Daoy (cell line): ENCODE measurements at places on chromosomes 2 and 18.

GRCh38 chr2:228689053-228689452 lies 507.6 kb upstream of the SPHKAP start:
- DNase-seq = peak; percentile 11

- DNase-seq = no peak
Measured at GRCh38 chr2:25257032-25257552, 84.6 kb downstream of the DNMT3A start.

DNA sequence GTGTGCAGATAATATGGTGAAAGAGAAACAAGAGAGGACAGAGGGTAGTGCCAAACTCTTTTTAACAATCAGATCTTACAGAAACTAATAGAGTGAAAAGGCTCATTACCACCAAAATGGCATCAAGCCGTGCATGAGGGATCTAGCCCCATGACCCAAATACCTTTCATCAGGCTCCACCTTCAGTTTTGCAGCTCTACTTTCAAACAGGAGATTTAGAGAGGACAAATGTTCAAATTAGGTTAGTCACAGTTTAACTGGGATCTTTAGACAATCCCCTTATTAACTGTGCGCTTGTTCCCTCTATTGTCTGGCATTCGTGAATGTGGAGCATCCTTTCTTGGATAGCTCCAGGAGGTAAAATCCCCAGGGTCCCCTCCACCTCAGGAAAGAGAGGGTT lies 1209.3 kb upstream of the CHAC2 start:
- DNase-seq = no peak

- DNase-seq = no peak
Measured at GRCh38 chr18:57110290-57110689, 36.6 kb upstream of the BOD1L2 start.

DNA sequence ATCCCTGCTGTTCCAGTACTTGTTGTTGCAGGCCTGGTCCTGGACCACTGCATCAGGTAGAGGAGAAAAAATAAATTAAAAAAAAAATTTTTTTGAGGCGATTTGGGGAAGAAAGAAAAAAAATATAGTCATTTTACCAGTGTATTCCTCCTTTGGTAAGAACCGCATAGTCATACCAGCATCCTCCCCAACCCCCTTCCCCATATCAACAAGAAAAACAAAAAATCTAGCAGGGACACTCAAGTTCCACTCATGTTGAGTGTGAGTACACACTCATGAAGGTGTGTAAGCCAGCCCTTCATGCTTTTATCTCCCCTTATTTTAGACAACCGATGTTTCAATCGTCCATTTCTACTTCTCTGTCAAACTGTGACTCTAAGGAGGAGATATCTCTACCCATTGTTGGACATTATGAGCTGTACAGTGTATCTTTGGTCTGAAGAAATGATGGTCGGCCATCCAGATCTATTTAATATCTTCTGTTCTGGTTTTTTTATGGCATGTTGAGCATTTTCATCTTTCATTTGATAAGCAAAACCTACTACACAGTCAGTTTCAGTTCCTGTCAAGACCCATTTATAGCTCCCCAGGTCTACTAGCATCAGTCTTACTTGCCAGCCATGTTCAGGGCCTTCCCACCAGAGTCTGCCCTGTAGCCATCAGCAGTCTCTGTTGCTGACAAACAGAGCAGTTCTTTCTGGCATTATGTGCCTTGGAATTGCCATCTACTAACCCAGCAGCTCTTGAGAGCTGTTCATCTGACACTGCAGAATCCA lies 20.0 kb downstream of the ELP2 start:
- DNase-seq = no peak

GRCh38 chr18:12253663-12254135 lies 462 bp upstream of the CIDEA start:
- no peak for DNase-seq

- DNase-seq = no peak
Measured at GRCh38 chr18:62814132-62814759, 98.9 kb downstream of the PHLPP1 start.

DNA sequence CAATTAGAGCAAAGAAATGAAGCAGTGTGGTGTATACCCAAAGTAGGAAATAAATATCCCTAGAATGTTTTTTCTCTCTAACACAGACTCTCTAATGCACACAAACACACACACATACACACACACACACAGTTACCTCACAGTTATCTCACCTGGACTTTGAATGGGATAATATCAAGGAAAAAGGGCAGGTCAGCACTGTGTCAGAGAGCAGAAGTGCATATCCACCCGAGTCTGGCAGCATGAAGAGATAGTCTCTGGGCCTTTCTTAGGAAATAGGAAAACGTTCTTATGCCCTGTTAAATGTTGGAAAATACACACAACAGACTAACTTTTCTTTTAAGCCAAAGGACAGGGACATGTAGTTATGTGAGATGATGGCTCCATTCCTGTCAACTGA lies 162.0 kb downstream of the COL6A3 start:
- no peak for DNase-seq

- no peak for DNase-seq
Measured at GRCh38 chr2:109692013-109692743, 78.0 kb downstream of the SOWAHC start.

- no peak for DNase-seq
Measured at GRCh38 chr2:96524482-96525210, 11.9 kb upstream of the ARID5A start.

DNA sequence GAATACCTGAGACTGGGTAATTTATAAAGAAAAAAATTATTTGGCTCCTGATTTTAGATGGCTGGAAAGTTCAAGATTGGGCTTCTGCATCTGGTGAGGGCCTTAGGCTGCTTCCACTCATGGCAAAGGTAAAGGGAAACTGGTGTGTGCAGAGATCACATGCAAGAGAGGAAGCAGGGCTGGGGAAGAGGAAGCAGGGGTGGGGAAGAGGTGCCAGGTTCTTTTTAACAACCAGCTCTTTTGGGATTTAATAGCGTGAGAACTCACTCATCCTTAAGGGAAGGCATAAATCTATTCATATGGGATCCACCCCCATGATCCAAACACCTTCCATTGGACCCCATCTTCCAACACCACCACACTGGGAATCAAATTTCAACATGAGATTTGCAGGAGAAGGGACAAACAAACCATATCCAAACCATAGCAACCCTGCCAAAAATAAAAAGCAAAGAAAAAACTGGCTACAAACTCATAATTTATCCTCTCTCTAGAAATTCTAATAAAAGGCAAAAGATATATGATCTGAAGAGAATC lies 30.4 kb downstream of the PRKRA start:
- DNase-seq = no peak

DNA sequence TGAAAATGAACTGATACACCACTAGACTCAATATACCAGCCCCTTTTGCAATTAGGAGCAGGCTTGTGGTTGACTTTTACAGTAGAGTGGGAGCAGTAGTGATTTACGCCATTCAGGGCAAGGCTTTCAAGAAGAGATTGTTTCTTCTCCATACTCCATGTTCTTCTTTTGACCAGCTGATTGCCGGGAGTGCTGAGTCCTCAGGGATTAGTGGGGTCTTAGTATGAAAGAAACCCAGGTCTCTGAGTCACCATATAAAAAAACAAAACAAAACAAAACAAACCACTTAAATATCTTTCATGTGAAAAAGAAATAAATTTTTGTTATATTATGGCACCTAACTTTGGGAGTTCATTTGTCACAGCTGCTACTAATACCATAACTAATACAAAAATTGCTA lies 465.6 kb upstream of the TRIB2 start:
- DNase-seq = peak; percentile 4

DNA sequence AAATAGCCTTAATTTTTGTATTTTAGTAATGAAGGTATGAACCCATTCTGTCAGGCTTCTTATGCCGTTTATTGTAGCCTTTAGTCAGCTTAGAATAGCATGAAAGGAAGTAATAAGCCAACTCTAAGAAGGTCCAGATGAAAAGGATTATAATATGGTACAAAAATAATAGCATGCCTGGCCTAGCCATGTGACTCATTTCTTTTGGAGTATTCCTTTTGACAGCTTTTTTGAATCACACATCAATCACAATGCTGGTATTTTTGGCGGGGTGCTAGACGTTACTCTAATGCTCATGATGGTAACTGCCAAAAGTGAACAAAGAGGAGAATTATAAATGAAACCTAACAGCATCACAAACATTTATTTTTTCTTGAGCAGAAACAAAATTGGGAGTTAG lies 19.9 kb downstream of the FMNL2 start:
- no peak for DNase-seq

- DNase-seq = peak; percentile 75
Measured at GRCh38 chr2:46076251-46076650, 221.0 kb upstream of the EPAS1 start.

GRCh38 chr2:237351046-237351445 lies 62.9 kb downstream of the COL6A3 start:
- DNase-seq = no peak

DNA sequence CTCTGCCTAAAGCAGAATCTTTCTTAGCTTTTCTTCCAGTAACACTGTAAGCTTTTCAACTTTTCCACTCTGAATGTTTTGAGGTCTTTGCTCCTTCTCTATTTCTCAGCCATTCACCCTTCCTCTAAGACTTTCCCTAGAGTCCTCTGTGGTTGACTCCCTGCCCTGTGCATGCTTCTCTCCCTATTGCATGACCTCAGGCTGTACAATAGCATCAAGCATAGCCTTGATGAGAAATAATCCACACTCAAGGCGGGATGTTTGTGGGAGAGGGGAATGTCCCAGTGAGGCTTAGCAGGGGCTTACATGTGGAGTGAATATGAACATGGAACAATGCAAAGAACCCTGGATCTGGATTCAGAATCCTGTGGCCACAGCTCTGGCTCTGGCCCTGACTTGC lies 48.4 kb upstream of the IGFBP5 start:
- no peak for DNase-seq

DNA sequence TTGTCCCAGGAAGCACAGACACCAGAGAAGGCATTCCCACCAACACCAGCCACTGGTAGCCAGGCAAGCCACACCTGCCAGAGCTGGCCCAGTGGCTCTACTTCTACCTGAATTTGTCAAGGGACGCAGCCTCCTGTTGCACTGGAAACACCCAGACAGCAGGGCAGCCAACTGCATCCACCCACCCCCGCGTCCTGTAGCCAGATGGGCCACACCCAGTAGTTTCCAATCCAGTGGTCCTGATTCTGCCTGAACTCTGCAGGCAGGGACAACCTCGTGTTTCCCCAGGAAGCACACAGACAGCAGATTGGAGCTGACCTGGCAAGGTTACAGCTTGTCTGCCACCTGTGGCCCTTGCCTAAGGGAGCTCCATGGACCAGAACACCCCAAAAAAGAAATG lies 18.2 kb downstream of the PFN4 start:
- no peak for DNase-seq

GRCh38 chr2:144234542-144234871 lies 285.4 kb downstream of the ZEB2 start:
- DNase-seq = no peak

GRCh38 chr2:10413503-10413902 lies 34.6 kb downstream of the ODC1 start:
- no peak for DNase-seq

DNA sequence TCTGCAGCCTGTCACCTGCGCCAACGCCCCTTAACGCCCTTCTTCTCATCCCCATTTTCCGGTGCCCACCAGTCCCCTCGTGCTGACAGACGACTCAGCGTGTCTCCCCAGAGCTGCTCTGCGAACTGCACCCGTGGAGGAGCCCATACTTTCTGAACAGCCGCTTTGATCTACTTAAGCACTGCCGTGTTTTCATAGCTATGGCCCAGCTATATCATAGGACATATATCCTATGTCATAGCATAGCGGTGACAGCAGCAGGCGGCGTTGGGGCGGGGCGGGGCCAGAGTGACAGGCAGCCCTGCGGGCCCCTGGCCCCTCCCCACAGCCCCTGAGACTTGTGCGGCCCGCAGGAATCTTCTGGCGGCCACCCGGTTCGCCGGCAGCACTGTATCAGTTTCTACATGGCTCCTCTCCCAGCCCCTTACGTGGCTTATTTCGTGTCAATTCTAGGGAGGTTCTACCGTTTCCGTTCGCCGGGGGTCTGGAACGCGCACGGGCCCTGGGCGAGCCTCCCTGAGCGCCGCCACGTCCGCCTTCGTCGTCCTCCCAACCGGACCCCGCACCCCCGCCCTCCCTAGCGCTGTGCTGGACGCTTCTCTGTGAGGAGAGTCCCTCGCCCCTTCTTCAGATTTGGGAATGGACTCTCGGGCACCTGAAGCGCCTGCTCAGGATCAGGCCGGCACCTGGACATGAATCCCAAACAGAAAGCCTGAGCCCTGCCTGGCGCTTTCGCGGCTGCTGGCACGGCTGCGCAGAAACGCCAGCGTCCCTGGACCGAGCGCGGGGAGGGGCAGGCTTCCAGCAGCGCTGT lies 35.4 kb downstream of the PTPN18 start:
- peak; percentile 84 for DNase-seq

DNA sequence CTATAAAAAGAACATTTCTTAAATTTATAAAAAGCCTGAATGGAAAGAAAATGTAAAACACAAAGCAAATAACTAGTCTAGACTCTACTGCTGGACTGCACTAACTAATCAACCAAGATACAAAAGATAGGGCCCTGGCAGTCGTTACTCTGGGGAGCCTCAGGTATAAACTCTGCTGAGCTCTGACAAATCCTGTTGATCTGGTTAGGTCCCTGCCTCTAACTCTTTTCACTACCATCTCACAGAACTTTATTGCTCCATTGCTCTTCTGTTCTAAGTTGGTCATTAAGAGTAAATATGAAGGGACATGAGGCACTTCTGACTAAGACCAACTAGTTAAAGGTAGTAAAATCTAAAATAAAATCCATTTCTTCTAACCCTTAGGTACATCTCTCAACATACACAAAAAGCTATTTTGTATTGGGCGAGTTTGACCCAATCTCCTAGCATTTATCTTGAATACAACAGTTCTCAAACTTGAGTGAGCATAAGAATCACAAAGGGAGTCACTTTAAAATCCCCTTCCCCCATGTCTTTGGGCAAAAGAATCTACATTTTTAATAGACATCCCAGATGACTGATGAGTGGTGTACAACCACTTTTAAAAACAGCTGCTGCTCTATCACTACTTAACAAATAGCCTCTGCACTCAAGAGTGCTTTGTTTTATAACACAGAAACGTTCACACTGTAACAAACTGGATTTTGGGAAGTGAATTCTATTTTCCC lies 2.5 kb downstream of the CHN1 start:
- DNase-seq = no peak

GRCh38 chr2:101630224-101630949 lies 67.1 kb upstream of the MAP4K4 start:
- peak; percentile 87 for DNase-seq
